ENCODE measurements at places on chromosomes 2 and 18. TPM values are rescaled to one million over a fixed set of nuclear protein-coding genes. Genes with fewer than 3 reads are reported as not detected.

The WDR12 gene
- 9.3 TPM for total RNA-seq

The AP1S3 gene
- total RNA-seq: 18.2 TPM

The MYL1 gene
- not detected for total RNA-seq

The TUBA3D gene
- not detected for total RNA-seq

The C2orf66 gene
- total RNA-seq: not detected

The CFC1 gene
- 5.7 TPM for total RNA-seq

The ASPRV1 gene
- total RNA-seq: 6.4 TPM

The FOXI3 gene
- total RNA-seq: not detected

The DCDC2C gene
- not detected for total RNA-seq

The SANBR gene
- total RNA-seq: 1.2 TPM

The SLC19A3 gene
- total RNA-seq: 9.3 TPM

The SLC9A4 gene
- total RNA-seq: 92.4 TPM

The SLC5A7 gene
- not detected for total RNA-seq

The NPPC gene
- total RNA-seq: not detected

The LCLAT1 gene
- 17.4 TPM for total RNA-seq

The FZD7 gene
- 20.9 TPM for total RNA-seq

The ALPG gene
- not detected for total RNA-seq

The NTSR2 gene
- not detected for total RNA-seq

The LIMS4 gene
- not detected for total RNA-seq

The CCDC148 gene
- total RNA-seq: 0.43 TPM

The REG3A gene
- total RNA-seq: not detected

The KRTCAP3 gene
- 65.2 TPM for total RNA-seq

The TMEM247 gene
- total RNA-seq: not detected

The ZSWIM2 gene
- total RNA-seq: not detected

The HMSD gene
- total RNA-seq: not detected

The CLASP1 gene
- 105 TPM for total RNA-seq

The MYO5B gene
- total RNA-seq: 29.2 TPM

The KIF1A gene
- total RNA-seq: 4.4 TPM

The NPHP1 gene
- total RNA-seq: 0.89 TPM

The TUBA3E gene
- not detected for total RNA-seq

All from stomach (tissue), 19 donors.